ENCODE measurements at places on chromosomes 6 and 20.

DNA sequence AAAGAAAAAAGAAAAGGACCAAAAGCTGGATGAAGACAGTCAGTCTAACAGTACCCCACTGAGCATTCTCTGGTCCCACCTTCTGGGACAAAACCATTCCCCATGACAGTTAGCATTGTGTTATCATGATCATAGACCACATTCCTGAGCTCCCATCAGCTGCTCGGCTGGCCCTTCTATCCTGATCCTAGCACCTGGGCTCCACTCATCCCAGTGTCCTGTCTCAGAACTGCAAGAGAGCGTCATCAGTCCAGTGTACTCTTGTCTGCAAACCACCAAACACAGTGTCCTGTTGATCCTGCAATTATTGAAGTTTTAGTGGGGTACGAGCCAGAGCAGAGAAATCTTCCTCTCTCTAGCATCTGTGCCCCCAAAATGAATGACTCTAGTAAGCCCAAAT lies 16.0 kb upstream of the TAAR1 start:
- no peak for DNase-seq

GRCh38 chr6:12592634-12593033 lies 123.9 kb upstream of the PHACTR1 start:
- DNase-seq, result no peak

DNA sequence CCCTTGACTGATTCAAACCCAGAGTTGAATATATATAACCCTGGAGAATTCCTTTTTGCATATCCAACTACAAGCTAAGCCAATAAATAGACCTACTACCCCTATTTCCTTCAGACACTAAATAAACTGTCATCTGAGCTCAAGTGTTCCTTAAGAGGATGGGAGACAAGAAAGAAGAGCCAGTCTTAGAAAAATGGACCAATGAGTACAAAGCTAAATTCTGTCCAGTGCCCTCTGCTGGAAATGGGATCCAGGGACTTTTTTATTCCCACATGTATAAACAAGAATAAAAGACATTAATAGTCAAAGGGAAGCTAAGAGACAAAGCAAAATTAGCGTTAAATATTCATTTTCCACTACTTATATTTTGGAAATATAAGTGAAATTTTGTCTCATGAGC lies 4.8 kb downstream of the PPP1R10 start:
- peak; percentile 24 for DNase-seq

GRCh38 chr6:145042559-145042958 lies 692.8 kb downstream of the EPM2A start:
- DNase-seq, result no peak

DNA sequence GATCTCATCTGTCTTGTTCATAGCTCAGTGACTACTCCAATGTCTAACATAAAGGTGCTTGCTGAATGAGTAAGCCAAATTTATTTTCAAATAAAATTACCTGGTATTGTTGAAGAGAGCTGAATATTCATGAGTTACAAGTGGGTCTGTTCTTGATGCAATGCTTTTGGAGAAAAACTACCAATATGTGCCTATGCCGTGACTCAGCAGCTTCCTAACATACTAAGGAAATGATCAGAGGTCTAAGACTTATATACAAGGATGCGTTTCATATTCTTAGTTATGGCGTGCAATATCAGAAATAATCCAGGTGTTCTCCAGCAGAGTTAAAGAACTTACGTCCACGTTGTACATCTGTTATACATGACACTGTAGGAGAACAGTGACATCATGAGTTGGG lies 5.1 kb downstream of the FAM120B start:
- DNase-seq, result no peak

Measured in natural killer cell (primary cell).